CD4-positive, CD25-positive, alpha-beta regulatory T cell (primary cell): ENCODE measurements at places on chromosomes 5 and 9.

DNA sequence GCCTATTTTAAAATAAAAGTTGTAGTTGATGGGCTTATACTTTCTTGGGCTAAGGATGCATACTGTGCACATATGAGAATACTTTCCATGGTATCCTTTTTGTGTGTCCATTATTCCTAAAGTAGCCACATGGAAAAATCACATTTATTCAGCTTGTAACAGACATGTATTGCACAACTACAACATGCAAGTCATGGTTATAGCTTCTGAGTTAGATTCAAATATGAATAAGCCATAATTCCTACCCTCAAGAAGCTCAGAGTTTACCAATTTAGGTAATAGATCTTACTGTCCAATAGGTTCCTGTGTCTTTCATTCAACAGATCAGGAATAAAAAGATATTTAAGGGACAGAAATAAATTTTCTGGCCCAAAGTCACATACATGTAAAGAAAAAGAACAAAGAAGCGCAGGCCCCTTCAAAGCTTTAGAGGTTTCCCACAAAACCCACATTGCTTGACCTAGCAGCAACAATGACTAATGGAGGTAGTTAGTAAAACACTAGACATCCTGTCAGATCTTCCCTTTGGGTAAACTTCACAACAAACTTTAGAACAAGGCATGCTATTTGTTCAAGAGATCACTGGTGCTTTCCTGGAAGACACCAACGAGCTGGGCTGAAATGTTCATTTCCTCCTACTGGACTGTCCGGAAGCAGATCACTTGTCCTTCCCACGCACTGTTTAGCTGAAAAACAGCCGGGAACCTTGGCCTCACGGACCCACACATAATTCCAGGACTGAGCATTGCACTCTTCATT is 78.4 kb upstream of the ITGA1 start:
- no peak for DNase-seq

- no peak for DNase-seq
Measured at GRCh38 chr5:148623741-148624140, 30.6 kb downstream of the HTR4 start.

DNA sequence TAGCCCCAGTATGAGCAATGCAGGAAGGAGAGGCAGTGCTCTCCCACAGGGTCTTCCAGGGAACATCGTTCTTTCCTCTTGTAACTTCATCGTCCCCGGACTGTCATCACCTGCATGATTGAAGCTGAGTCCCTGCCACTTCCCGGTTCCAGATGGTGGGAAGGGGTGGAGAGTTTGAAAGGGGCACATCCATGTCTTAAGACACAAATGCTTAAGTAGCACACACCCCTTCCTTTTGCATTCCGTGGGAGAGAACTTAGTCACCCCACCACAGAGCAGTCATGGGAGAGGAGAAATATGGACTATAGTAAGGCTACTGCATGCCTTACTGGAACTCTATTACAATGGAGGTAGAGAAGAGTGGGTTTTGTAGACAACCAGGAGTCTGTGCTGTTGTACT is 165.3 kb upstream of the GAS1 start:
- DNase-seq, result no peak

DNA sequence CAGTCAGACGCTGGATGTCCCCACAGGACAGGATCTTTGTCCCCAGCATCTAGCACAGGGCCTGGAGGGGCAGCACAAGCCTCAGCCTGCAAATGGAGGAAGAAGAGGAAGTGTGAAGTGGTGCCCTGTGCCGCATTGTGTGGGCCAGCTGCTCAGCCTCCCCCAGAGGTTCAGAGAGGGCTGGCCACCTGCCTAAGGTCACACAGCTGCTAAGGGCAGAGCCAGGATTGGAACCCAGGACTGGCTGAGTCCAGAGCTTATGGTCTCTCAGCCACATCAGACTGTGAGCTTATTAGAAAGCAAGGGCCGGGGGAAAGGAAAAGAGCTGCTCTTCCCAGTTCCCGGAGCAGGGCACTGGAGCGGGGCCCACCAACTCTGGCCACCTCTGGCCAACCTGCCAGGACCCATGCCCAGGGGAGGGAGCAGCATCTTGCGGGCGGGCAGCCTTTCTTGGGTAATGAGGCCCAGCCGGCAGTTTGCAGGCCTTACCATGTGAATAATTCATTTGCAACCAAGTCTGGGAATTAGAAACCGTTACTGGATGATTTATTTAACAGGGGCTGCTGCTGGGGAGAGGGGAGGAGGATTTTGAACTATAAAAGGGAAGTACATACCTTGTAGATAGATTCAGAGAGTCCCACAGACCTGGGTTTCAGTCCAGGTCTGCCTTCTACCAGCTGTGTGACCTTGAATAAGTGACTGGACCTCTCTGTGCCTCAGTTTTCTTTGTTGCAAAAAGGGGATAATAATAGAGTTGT is 11.6 kb upstream of the CRB2 start:
- DNase-seq, result no peak

GRCh38 chr9:33116860-33117259 is 40.4 kb upstream of the SMU1 start:
- no peak for DNase-seq

DNA sequence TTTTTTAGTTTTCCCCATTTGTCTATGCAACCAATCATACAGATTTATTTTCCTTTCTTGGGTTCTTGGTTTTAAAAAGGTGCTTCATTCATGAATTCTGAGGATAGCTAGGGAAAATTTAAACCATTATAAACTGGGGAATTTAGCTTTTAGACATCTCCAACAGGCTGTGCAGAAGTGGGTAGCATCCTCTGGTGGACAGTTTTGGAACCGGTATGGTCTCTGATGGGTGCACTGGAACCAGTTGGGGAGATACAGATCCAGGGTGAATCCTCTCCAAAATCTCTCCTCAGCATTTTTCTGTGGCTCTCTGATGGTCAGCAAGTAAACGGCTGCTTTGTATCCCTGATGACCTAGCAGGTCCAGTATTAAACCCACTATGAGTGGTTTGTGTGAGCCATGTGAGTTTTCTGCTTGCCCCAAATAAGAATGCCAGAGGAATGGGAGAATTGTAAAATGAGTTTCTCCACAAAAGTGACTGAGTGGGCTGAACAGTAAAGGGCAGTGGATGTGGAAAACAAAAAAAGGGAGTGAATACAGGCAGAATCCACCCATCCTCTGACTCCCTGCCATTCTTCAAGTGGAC is 9.1 kb upstream of the DNAJC25 start:
- DNase-seq, result no peak

DNA sequence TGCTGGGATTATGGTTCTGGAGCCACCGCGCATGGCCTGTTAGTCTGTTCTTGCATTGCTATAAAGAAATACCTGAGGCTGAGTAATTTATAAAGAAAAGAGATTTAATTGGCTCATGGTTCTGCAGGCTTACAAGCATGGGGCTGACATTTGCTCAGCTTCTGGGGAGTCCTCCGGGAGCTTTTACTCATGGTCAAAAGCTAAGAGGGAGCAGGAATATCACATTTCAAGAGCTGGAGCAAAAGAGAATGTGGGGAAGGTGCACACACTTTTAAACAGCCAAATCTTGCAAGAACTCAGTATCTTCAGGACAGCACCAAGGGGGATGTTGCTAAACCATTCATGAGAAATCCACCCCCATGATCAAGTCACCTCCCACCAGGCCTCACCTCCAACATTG is 12.1 kb downstream of the JAK2 start:
- DNase-seq, result no peak

GRCh38 chr9:115369322-115369957 is 251.5 kb upstream of the TNC start:
- DNase-seq, result no peak

- no peak for DNase-seq
Measured at GRCh38 chr5:1312993-1313833, 18.3 kb upstream of the TERT start.

- DNase-seq, result no peak
Measured at GRCh38 chr9:106479679-106480078, 383.3 kb upstream of the ZNF462 start.

DNA sequence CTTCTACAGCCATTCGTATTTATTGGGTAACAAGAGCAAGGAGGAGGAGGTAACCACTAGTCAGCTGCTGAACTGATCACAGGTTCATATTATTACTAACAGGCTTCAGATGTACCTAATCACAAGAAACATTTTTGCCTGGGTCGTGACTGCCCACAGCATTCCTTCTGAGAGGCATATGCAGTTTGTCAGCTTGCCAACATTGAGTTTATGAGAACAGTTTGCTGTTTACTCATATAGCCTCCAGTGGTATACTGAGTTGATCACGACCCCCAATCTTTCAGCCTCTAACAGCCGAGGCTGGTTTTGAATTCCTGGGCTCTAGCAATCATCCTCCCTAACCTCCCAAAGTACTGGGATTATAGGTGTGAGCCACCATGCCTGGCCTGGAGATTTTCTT is 693.6 kb downstream of the TLE1 start:
- DNase-seq, result no peak

DNA sequence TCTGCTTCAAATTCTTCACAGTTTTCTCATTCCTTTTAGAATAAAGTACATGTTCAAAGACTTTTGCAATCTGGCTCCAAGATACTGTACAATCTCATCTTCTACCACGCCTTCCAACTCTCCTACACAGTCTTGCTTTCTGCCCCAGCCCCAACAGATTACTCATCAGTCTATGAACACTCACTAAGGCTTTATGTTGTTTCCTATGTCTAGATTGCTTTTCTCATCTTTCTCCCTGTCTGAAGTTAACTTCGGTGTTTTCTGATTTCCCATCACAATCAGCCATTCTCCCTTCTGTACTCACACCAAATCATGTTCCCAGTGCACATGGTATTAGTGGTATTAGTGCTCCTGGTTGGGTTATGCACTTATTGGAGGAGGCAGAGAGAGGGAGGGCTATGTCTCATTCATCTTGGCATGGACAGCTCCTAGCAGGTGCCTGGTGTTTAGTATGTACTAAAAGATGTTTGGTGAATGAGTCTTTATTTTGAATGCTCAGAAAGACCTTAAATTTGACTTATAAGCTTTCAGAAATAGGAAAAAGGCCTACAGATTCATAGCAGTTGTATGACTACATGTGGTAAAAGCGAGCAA is 44.0 kb upstream of the ZNF608 start:
- DNase-seq, result no peak

- DNase-seq, result no peak
Measured at GRCh38 chr9:6955251-6955921, 197.6 kb downstream of the KDM4C start.

GRCh38 chr5:12985142-12985541 is 959.3 kb downstream of the DNAH5 start:
- no peak for DNase-seq

DNA sequence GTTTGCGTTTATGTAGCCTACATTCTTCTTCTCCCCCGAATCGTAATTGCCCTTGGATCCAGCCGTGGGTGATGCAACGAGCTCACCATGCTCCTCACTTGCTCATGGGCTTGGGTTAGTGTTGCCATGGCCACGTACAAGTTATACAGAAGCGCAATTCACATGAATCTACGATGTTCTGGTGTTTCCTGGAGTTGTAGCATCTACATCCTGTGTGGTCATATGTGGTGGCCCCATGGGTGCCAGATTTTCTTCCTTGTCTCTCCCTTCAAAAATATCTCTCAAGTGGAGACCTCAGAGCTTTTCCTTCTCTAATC is 115.3 kb downstream of the TLE4 start:
- peak; percentile 72 for DNase-seq

- no peak for DNase-seq
Measured at GRCh38 chr9:72635197-72635596, 113.8 kb downstream of the TMC1 start.

DNA sequence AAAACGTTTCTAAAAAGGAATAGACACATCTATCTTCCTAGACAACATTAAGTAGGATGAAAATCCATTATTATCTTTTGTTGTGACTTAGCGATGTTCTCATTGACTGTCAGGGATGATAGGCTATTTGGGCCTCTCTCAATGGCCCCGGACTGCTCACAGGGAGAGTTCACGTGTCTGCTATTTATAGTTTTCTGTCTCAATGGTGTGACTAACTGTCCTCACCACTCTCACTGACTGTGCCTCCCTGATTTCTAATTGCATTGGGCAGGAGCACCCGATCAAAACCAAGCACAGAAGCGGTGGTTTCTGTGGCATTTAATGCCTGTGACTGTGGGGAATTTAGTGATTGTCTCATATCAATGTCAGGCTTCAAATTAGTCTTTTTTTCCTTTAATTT is 286.7 kb upstream of the KLF9 start:
- DNase-seq, result no peak

DNA sequence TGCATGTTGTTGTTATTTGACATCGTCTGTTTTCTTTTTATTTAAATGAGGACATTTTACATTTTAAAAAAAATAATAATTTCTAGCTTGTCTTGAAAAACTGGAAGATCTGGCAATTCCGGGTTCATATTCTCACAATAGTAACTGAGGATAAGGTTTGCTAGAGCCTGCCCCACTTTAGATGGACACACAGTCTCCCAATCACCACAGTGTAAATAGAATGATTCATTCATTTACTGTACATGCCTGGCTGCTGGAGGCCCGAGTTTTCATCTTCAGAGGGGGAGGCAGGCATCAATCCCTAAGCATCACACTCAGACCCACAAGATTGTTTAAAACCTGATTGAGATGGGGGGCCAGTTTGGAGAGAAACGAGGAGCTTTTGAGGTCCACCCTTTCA is 2039.7 kb upstream of the WWC1 start:
- DNase-seq, result no peak

DNA sequence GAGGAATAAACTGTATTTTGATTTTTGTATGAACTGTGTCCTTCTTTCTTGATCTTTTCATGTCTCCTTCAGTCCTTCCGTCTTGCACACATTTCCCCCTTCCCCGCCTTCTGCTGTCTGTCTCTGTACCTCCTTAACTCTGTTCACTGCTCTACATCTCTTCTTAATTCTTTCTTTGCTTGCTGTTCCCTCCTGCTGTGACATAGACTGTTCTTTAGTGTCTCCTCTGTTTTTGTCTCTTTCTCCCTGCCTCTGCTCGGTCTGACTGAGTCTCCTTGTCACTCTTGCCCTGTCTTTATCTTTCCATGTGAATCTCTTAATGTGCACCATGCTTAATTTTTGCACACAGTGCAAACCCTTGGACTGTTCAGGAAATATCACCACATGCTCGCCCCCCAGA is 113.0 kb downstream of the TRIM32 start:
- no peak for DNase-seq

- no peak for DNase-seq
Measured at GRCh38 chr5:54835647-54836046, 149.7 kb downstream of the ESM1 start.

- DNase-seq, result no peak
Measured at GRCh38 chr9:123568691-123569688, 213.0 kb downstream of the CRB2 start.

DNA sequence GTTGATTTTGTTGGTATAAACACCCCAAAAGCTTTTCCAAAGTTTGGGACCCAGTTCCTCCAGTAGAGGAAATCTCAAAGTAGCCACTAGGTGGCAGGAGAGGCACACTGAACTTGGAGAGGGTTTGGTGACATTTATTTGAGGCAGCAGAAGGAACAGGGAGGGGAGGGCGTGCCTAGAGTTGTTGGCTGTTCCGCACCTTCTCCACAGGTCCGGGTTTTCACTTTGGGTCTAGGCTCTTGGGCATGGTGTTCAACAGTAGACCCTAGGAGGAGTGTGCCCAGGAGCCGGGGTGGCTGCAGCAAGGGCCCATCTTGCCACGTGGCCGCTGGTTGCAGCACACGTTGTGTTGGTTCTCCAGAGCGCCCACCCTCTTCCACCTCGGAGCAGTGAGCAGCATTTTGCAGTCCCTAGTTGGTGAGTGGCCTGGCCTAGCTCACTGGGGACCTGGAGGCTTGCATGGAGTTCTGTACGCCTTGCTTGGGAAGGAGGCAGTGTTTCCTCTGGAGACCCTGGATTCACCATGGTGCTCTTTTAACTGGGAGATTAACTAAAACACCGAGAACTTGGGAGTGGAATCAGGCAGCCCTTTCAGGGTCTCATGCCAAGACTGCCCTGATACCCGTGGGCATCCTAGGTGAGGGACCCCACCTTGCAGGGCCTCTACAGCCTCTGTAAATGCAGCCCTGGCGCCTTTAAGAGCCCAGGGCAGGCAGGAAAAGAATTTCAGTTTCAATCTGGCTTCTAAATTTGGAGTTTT is 28.2 kb downstream of the PTPA start:
- DNase-seq, result peak; percentile 88
